Stimulated activated CD4-positive, alpha-beta T cell treated with anti-CD3 and anti-CD28 coated beads, Interleukin-1b, Interleukin-23, amount 100 ng/mL, for 4 hours (primary cell): ENCODE measurements at places on chromosomes 4 and X.

DNA sequence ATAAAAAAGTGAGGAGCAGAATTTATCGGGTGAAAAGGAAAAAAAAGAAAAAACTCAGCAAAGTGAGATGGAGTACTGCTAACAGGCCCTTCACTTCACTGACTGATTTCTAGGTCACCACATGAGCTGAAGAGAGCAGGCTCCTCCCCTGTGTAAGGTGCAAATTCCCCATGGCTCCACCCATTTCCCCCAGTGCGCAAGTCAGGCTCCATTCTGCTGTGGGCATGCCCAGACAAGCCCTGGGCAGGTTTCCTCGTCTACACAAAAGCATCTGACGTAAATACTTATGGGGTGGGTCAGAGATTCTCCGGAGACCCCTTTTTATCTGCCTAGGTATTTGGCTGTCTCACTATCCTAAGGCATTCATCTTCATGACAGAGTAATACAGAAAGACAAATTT lies 157.9 kb downstream of the MAGEB5 start:
- no peak for DNase-seq

DNA sequence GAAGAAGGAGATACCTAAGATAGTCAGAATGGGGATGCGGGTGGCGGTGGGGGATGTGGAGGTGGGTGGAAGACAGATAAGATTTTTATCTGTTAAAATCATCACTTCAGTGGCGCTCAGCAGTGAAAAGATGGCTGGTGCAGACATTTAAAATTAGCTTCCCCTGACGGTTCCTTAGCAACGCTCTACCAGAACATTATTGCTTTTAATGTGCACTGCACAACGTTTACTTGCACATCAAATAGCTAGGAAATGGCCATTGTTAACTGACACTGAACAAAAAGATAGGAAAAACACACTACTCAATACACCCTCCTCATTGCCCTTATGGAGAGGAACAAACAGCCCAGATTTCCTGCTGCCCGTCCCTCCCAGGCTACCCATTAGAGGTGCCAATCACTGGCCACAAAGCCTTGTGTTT lies 61.0 kb upstream of the FTHL17 start:
- DNase-seq: no peak

- DNase-seq: no peak
Measured at GRCh38 chr4:1279253-1279652, 10.4 kb upstream of the MAEA start.

DNA sequence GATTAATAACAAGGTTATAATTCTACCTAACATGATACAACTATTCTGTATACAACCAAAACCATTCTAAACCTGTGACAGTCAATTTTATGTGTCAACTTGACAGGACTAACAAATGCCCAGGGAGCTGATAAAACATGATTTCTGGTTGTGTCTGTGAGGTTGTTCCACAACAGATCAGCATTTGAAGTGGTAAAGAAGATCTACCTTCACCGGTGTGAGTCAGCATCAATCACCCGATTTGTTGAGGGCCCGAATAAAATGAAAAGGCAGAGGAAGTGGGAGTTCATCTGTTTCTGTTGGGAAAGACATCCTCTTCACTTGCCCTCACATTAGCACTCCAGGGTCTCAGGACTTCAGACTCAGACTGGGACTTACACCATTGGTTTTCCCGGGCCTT lies 187.9 kb downstream of the MAB21L2 start:
- no peak for DNase-seq

- DNase-seq: no peak
Measured at GRCh38 chr4:1597021-1597931, 86.8 kb downstream of the FAM53A start.

DNA sequence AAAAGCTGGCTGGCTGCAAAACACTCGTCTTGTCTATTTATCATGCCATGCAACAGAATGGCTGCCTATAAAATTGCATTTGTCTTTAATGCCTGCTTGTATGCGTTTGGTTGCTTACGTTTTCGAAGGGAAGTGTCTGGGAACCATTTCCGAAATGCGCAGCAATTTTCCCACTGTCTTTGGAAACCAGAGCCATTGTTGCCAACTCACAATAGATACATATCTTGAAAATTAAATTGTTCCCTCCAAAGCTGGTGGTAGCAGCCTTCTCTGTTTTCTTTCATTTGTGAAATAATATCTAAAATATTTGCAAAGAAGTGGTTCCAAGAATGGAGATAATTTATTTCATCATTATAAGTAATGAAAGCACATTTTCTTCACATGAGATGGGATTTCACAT lies 53.4 kb downstream of the MAMLD1 start:
- DNase-seq: no peak
